ENCODE measurements at places on chromosomes 7 and 10. TPM values are rescaled to one million over a fixed set of nuclear protein-coding genes. Genes with fewer than 3 reads are reported as not detected.

OPALIN gene
- not detected for total RNA-seq

OR2A1 gene
- not detected for total RNA-seq

C10orf90 gene
- not detected for total RNA-seq

FKBP6 gene
- total RNA-seq: not detected

LAMB1 gene
- total RNA-seq: 130 TPM

RET gene
- 0.78 TPM for total RNA-seq

ABCB1 gene
- total RNA-seq: 2.3 TPM

C10orf71 gene
- 0.99 TPM for total RNA-seq

GRCh38 chr7:151835636-151836035 is 41.3 kb downstream of the PRKAG2 start:
- no peak for DNase-seq

GRCh38 chr10:6008497-6009142 is 31.3 kb upstream of the IL15RA start:
- DNase-seq: no peak

DNA sequence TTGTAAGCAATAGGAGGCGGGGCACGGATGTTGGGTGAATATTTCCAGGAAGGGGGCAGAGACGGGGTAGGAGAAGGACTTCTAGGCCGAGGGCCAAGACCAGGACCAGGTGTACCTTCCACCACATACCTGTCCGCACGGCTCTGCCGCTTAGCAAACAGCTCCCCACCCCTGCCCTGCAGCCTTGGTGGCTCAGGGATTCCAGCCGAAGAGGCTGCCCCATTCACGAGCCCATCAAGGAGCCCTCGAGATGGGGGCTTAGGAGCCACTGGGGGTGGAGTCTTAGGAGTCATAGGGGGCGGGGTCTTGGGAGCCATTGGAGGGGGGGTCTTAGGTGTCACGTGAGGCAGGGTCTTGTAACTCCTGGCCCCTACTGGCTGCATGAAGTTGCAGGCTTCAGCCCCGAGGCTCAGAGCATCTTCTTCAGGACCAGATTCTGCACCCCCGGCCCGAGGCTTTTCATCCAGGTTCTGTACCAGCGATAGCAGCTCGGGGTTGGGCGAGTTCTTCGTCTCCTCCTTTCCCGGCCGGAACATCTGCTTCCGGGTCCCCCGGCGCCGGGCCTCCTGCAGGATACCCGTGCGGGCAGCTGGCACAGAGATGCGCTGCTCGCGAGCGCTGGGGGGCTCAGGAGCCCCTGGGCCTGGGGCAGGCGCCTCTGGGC is 6.1 kb upstream of the MYOZ1 start:
- peak; percentile 67 for DNase-seq

DNA sequence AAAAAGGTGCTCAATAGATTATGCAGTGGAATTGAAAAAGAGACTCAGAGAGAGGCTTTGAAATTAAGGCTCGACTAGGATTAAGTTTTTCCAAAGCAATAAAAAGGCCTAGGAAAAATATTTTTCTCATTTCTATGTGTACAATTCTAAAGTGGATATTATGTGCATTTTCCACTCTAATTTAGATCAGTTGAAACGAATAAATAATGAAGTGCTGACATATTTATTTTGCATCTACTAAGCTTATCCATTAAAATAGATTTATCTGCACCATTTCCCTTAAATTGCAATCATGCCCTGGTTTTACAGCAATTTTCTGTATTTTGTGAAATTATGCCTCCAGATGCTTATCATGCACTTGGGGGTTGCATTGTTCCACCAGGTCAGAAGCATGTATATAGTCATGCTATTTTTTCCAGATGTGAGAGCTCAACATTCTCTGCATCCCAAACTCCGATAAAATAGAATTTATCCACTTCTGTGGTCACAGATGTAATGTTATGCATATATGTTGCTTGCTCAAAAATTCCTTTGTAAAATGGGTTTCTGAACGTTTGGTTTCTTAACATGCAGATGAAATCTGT is 18.3 kb downstream of the FIGNL1 start:
- DNase-seq: no peak

DNA sequence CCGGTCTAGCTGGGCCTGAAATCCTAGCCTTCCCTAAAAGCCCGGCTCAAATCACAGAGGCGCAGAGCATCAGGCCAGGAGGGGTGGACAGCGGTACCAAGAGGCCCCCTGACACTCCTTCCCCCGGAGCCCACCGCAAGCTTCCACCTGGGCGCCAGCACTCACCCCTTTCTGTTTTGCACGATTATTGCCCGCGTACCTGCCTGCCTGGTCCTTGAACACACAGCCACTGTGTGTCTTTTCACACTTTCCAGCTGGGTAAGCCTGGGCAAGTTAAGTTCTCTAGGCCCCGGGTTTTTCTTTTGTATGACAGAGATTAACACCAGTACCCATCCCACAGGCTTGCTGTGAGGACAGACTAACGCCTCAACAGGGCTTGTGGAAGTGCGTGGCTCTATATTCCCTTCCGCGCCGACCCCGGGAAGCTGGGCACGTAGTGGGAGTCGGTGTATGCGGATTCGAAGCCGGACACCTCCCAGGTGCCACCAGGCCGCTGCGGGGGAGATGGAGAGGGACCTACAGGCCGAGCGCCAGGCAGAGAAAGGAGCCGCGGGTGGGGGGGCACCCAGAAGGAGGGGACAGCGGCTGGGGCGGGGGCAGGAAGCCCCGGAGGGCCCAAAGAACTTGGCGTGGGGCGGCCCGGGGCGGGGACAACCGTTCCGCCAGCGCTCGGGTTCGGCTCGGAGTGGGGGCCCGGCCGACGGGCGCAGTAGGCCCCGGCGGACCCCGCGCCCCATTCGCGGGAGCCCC is 792 bp downstream of the ZNF746 start:
- DNase-seq: peak; percentile 40

- DNase-seq: no peak
These were observed 307.6 kb downstream of the SKIDA1 start for GRCh38 chr10:21217748-21218367.

DNA sequence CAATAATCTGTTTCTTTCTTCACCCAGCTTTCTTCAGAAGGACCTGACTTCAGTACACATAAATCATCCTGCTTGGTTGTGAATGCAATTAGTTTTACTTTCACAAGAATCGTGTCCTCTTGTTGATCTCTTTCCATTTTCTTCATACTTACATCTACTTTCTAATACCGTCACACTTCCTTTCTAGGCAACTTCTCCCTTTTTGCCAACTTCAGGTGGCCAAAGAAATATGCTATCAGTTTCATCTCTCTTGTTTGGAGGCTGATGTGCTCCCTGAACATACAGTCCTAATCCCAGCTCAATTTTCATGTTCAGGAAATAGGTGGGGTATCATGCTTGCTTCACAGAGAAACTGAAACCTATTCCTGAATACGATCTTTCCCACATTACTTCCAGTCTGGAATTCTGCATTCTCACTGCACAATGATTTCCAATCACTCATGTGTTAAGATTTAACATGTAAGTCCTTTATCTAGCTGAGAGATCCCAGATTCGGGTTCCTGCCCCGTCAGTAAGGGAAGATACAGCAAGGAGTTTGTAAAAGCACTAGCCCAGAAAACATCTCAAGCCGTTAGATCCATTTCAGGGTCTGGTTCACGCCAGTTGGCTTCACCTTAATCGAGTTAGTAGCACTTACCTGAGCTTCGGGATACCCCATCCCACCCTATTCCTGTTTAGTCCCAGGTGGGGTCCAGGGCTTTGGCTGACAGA is 994 bp downstream of the SLC25A28 start:
- no peak for DNase-seq

DNA sequence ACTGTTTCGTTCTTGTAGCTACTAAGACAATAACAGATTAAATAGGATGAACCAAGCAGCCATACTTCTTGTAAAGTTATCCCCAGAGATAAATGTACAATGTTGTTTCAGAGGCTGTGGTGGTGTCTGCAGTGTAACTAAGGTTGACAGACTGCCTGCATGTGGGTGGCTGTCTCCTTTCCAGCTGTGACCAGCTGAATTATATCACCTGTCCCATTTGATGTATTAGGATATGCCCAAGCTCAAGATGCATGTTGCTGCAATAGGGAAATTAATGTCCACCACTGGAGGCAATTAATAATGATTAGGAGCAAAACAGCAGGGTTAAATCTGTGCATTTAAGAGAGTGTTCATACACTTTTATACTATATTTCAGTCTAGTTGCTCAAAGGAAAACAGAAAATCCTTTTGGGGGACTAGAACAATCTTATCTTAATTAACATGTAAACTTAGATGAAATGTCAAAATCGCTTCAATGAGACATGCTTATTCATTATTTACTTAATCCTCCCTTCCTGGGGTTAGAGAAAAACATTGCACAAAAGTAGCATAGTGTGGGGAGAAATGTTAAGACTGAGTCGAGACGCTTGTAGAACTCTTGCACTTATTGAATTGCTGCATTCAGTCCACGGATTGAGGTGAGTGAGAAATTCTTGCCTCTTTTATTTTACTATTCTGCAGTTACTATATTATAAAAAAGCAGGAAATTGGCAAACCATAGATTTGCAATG is 269.0 kb downstream of the SNX10 start:
- DNase-seq: no peak

GRCh38 chr7:70679661-70680060 is 452.3 kb upstream of the GALNT17 start:
- DNase-seq: no peak

GRCh38 chr7:78510580-78511188 is 712.1 kb downstream of the PHTF2 start:
- peak; percentile 55 for DNase-seq

GRCh38 chr10:24920907-24921881 is 31.2 kb downstream of the PRTFDC1 start:
- peak; percentile 40 for DNase-seq

DNA sequence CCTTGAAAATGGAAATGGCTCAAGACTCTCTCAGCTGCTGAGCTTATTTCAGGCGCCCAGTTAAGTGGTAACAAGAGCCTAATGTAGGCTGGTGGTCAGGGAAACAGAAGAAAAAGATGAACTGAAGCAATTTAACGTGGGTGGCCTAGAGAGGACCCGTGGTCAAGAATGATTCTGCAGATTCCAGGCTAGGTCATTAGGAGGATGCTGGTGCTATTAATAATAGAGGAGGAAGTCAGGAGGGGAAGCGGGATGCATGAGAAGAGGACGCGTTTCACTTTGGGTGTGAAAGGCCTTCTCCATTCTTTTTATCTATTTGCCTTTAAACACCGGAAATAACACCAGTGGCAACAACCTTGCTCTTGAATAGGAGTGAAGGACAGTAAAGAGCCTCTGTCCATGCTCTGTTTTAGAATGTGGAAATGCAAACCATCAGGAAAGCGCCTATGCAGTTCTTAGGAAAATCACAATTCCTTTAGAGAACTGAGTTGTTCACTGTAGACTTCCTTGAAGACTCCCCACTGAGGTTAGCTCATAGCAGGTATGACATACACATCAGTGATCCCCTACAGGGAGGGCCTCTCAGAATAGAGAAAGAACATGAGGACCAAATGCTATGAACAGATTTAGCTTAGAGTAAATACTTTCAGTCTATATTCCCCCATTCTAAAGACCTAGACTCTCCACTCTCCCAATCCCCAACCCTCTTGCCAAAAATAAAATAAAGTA is 8.6 kb downstream of the LIPA start:
- no peak for DNase-seq

DNA sequence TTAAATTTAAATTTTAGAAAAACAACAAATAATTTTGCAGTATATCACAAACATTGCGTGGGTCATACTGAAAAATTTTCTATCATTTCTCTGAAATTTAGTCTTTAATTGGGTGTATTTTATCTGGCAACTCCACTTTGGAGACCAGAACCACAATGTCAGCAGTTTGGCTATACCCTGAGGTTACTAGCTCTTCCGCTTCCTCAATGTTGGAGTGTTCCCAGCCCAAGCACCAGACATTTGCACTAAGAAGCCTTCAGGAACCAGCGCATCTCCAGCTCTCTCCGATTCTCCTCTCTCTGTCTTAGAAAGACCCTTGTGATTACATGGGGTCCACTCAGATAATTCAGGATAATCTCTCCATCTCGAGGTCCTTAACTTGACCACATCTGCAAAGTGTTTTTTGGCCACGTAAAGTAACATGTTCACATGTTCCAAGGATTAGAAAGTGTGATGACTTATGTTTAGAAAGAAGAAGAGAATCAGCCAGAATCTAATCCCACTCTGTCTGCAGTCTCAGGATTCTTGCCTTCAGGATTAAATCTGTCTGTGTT is 43.1 kb upstream of the ADRB1 start:
- DNase-seq: no peak

DNA sequence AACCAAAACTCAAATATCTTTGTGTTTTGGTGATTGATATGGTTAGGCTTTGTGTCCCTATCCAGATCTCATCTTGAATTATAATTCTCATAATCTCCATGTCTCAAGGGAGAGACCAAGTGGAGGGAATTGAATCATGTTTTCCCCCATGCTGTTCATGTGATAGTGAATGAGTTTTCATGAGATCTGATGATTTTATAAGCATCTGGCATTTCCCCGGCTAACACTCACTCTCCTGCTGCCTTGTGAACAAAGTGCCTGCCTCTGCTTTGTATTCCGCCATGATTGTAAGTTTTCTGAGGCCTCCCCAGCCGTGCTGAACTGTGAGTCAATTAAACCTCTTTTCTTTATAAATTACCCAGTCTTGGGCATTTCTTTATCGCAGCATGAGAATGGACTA is 419.5 kb downstream of the SH2D4B start:
- DNase-seq: no peak

DNA sequence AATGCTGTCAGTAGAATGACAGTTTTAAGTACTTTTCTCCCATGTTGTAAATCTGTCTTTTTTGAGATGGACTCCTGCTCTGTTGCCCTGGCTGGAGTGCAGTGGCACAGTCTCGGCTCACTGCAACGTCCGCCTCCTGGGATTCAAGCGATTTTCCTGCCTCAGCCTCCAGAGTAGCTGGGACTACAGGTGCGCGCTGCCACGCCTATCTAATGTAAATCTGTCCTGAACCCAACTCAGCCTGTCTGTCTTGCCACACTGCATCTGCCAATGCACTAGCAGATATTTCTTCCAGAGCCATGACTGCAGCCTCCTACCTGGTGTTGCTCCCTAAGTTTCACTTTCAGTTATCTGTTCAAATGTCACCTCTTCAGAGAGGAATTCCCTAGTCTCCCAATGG is 264.1 kb downstream of the PHF14 start:
- DNase-seq: no peak

DNA sequence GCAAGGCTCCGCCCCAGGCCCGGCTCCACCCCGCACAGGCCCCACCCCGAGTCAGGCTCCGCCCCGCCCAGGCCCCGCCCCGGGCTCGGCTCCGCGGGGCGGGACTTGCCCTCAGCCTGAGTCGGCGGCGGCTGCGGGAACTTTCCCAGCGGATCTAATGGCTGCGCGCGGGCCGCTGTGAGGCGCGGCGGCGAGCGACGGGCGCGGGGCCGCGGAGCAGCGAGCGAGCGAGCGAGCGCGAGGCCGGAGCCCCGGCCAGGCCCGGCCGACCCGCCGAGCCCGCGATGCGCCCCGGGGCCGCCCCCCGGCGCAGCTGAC is at the start of gene INPP5A:
INPP5A (plus strand) TSS at position 104 of the 318 bp plus-strand sequence. CDS start 310 bp downstream, outside the sequence.
- no peak for DNase-seq

- DNase-seq: no peak
These were observed 13.9 kb downstream of the PAX2 start for GRCh38 chr10:100759331-100759730.

GRCh38 chr7:7274782-7275181 is 92.4 kb downstream of the C1GALT1 start:
- DNase-seq: no peak

GRCh38 chr7:47471831-47472230 is 110.1 kb downstream of the TNS3 start:
- DNase-seq: no peak

GRCh38 chr7:19442016-19442785 is 266.6 kb downstream of the POLR1F start:
- DNase-seq: no peak

- DNase-seq: no peak
These were observed 107.5 kb upstream of the KIF5B start for GRCh38 chr10:32163762-32164148.
